ENCODE measurements at places on chromosomes 11 and 22. TPM values are rescaled to one million over a fixed set of nuclear protein-coding genes. Genes with fewer than 3 reads are reported as not detected.

The C11orf52 gene
- total RNA-seq, result 8.1 TPM

The APOBEC3H gene
- total RNA-seq, result 1.2 TPM

The FIBIN gene
- total RNA-seq, result under 0.01 TPM

The ANO1 gene
- 36.7 TPM for total RNA-seq

The SAA4 gene
- not detected for total RNA-seq

The MGAT3 gene
- total RNA-seq, result 0.54 TPM

The KDM4D gene
- 0.65 TPM for total RNA-seq

The GAS2 gene
- total RNA-seq, result 1.5 TPM

The SCN4B gene
- total RNA-seq, result 0.43 TPM

The CHST1 gene
- not detected for total RNA-seq

The SERGEF gene
- 9.2 TPM for total RNA-seq

The MRPL11 gene
- 30.1 TPM for total RNA-seq

The DRD2 gene
- not detected for total RNA-seq

The ST14 gene
- total RNA-seq, result 0.11 TPM

The SLC35E4 gene
- total RNA-seq, result 2.4 TPM

The DDX17 gene
- 771 TPM for total RNA-seq

The C11orf16 gene
- not detected for total RNA-seq

The CHRM1 gene
- not detected for total RNA-seq

The OR8D1 gene
- not detected for total RNA-seq

The GLB1L2 gene
- 0.54 TPM for total RNA-seq

The OR5AN1 gene
- total RNA-seq, result not detected
